ENCODE measurements at places on chromosomes 16 and 17.

DNA sequence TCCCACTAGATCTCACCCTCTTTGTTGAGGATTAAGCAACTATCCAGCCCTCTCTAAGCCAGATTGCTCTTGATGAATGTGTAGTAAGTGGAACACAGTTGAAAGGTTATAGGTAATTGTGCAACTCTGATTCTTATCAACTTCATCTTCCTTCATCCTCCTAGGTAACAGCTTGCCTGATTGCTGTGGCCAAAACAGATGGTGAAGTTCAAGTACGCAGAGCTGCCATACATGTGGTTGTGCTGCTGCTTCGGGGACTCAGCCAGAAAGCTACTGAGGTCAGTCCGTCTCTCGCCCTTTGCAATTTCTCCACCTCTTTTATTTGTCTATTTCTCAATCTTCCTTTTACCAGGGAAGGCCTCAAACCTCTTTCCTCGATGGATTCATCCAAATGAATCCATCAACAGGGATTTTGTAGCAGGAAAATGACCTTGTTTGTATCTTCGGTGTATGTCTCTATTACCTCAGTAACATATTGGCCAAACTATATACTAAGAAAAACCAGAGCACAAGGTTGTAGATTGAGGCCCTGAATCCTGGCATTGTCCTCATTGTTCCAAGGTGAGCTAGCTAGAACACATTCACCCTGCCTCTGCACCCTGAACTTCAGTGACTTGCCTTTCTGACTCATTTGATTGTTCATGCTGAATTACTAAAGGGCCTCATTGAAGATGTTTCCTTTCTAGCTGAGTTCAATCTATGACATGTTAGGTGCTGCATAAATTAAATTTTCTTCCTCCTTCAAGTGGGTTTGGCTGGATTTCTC, 65.1 kb upstream of the HAS3 start:
- DNase-seq = no peak

DNA sequence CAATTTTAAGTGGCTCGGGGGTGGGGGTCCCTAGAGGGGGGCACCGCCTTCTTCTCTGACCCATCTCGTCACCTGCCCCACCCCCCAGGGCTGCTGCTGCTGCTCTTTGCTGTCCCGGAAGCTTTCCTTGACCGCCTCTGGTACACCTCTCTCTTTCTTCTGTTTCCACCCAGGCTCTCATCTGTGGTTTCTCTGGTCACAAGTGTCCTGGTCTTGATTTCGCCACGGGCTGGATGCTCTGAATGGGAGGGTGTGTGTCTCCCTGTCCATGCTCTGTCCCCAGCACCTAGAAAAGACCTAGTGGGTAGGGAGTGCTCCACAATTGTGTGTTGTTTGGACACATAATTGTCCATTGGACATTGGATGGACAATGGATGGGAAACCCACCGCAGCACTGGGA, 134.7 kb upstream of the CIBAR2 start:
- no peak for DNase-seq

DNA sequence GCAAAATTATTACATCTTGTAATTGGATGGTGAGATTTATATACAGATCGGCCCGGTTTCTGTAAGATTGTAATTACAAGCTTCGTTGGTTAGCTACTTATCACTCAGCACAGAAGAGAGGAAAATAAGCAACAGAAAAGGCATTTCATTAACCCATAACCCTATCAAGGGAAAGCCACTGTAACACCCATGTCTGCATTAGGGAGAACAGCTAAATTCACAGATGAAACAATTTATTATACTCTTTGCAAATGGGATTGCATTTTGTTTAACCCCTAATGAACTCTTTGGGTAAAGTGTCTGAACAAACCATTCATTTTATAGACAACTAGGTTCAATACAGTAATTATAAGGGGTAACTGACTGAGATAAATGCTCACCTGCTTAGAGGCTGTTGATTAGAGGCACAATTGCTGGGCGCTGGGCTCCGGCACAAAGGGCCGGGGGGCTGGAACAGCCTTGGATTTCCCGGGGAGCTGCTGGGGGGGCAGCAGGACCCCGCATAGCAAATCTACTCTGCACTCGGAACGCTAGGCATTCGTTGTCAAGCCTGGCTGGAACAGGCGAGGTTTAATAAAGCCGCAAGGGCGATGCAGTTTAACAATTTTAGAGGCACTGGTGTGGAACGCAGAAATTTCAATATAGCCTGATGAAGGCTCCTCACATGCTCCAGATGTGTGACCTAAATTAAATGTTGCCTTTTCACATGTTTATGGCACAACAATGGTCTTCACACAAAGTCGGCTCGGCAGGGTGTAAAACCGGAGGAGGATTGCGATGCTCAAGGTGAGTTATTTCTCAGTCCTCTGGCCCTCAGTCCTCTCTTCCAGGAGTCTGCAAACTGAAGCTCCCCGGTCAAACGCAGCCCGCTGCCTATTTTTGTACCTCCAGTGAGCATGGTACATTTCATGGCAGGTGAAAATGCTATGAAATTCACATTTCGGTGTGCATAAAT, 134.0 kb upstream of the IRX6 start:
- DNase-seq = peak; percentile 38

- no peak for DNase-seq
These were observed 2.8 kb upstream of the CD2BP2 start for GRCh38 chr16:30357715-30358576.
